ENCODE measurements at places on chromosomes 6 and 20.

DNA sequence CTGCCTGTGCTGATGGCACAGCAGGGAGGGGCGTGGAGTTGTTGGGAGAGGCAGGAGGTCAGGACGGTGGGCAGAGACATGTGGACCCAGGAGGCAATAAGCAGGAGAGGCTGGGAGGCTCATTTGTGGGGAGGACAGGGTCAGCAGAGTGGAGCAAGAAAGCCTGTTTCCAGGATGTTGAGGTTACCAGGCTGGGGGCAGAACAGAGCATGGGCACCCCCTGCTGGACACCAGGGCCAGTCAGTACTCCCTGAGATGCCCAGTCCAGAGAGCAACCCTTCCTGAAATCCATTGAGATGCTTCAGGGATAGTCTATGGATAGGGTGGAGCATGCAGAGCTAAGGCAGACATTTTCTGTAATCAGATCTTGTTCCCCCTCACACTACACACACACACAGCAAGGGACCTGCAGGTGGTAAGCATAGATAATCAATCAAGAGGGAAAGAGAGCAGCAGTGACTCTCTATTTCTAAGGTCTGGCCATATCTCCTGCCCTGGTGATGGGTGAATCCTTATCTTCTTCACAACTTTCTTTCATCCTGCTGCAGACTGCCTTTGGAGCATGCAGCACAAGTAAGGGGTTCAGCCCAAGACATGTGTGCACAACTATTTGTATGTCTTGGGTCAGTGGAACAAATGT, 41.7 kb downstream of the MOCS1 start:
- peak; percentile 66 for DNase-seq

- no peak for DNase-seq
These were observed 167.9 kb downstream of the ZDHHC14 start for GRCh38 chr6:157548635-157549467.

GRCh38 chr20:63533388-63533787, 3.8 kb downstream of the PTK6 start:
- DNase-seq, result no peak

GRCh38 chr20:19257865-19258264, 45.4 kb downstream of the SLC24A3 start:
- DNase-seq, result no peak

DNA sequence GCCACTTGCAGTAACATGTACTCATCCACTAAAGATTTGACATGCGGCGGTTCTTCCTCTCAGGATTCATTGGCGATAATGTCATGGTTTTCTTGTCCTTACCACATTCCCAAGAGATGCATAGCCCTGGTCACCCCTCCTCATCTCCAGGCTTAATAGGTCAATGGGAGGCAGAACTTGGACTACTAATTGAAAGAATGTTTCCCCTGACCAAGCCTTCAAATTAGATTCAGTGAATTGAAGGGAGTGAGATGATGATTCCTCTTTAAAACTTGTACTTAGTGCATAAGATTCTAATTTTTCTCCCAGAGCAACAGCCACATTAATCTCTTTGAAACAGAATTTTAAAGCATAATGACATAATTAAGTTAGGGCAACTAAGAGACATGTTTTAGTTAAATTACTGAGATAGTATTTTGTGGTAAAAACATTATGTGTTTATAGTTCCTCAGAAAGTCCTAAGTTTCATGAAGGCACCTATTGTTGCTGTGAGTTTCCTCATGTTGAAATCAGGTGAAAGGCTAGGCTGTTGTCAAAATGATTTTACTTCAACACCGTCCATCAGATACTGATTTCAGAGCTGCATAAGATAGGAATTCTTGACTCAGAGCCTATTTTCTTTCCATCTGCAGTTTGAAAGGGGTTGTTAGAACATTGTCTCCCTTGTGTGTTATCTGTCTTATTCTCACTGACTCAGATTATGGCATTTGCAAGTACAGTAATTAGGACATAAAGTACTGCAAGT, 48.5 kb downstream of the STK4 start:
- peak; percentile 95 for DNase-seq

GRCh38 chr6:121504227-121504626, 68.8 kb downstream of the GJA1 start:
- DNase-seq, result peak; percentile 68

DNA sequence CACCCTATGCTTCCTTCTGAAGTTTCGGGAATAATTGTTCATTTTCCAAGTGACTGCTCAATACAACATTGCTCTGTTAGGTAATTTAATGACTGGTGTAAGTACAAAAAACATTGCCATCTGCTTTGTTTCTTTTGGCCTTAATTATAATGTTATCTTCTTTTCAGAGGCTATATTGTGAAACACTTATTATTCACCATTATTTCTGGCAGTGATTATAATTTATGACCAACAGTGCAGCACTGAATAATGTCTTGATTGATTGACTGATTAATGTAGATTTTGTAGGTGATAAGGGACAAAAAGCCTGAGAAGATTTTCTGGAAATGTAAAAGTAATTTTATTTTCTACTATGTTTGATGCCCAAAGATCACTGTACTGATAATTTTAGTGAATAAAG, 377.7 kb downstream of the PLCB1 start:
- no peak for DNase-seq

DNA sequence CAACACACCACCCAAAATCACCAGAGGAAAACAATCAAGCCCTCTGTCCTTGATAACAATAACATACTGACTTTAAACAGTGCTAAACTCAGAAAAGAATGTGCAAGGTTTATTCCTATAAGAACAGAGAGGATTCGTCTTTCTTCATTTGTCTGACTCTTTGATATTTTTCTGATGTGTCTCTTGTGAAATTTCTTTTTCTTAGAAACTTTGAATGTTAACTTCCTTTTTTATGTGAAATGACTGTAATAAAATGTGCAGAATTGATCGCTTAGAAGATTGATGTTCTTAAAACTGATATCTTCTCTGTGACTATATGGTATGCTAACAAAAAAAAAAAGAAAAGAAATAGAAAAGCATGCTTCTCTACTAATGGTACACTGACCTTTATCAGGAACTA, 947.4 kb upstream of the CITED2 start:
- DNase-seq, result no peak

DNA sequence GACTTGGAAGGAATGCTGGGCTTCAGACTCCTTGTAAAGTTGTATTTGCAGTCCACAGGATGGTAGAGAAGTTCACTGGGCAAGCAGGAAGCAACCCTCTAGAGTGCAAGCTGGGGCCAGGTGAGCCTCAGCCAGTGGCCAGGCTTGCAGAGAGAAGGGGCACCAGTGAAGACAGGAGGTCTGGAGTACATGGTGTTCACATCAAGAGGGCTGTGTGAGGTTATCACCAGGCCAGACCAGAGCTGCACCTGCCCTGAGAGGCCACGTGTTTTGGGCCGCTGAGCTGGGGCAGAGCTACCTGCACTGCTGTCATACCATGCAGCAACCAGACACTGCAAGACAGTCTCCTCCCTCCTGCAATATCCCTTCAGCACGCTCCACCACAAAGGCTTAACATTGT, 79.0 kb downstream of the SH3BGRL2 start:
- no peak for DNase-seq

GRCh38 chr6:52529311-52529710, 47.5 kb downstream of the TRAM2 start:
- no peak for DNase-seq

- DNase-seq, result no peak
These were observed 7.7 kb downstream of the ISM1 start for GRCh38 chr20:13228771-13229170.

- DNase-seq, result no peak
These were observed 307.0 kb upstream of the PRDM1 start for GRCh38 chr6:105779110-105779509.

DNA sequence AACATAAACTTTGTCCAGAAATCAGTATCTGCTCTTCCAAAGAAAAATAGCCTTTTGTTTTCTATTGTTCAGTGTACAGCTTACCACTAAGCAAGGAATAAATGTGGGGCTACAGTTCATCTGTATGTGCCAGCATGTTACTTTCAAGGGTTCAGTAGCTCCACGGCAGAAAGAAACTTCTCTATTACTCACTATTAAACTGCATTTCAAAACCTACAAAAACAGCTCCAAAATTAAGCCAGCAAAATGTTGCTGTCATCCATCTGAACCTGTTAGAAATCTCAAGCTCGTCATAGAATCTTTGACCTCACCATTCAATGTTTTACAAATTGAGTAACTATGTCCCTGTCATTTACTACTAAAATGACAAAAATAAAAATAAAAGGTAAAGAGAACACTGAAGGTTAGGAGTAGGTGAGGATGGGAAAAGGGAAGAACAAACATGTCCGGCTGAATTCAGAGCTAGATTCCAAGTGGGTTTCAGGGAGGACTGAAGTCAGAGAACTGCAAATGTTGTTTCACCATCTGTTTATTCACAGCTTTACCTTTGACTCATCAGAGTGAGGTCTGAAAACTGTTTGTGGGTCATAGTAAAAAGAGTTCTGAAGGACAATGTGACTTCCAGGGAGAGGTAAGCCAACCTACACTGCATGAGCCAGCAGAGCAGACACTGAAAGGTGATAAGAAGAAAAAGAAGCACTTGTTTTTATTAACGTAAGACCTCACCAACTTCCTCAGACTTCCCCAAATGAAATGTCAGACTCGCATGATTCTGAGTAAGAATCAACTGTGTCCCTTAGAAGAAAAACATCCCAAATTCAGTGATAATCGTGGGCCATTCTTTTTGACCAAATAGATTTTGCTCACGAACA, 62.0 kb downstream of the ATXN1 start:
- DNase-seq, result peak; percentile 62

- peak; percentile 53 for DNase-seq
These were observed 207.5 kb upstream of the ADGRB3 start for GRCh38 chr6:68427630-68428029.

DNA sequence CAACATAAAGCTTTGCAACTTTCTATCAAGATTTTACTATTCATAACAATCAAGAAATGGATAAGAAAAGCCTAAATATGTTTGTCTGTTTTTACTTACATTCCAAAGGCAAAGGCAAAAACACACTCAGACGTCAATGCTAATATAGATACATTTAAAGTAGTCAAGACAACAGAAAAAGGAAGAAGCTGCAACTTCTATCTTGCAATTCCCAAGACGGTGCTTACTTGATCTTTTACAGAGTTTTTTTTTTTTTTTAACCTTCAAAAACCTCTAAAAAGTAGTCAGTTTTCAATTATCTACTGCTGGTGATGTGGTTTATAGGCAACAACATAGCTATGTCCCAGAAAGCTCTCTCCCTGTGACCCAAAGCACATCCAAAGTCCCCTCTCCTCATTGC, 58.1 kb downstream of the EPB41L2 start:
- DNase-seq, result no peak

DNA sequence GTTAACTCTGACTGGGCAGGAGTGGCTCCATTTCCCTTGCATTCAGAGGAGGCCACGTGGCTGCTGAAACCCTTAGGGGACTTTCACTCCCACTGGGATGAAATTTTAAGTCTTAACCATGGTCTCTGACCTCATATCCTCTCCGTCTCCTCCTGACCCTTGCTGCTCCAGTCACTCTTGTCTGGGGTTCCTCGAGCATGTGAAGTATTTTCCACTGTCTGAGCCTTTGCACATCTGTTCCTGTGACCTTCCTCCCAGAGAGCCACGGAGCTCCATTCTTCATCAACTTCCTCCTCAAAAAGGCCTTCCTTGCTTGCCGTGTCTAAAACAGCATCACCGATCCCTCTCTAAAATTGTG, 153.0 kb upstream of the UST start:
- DNase-seq, result no peak

DNA sequence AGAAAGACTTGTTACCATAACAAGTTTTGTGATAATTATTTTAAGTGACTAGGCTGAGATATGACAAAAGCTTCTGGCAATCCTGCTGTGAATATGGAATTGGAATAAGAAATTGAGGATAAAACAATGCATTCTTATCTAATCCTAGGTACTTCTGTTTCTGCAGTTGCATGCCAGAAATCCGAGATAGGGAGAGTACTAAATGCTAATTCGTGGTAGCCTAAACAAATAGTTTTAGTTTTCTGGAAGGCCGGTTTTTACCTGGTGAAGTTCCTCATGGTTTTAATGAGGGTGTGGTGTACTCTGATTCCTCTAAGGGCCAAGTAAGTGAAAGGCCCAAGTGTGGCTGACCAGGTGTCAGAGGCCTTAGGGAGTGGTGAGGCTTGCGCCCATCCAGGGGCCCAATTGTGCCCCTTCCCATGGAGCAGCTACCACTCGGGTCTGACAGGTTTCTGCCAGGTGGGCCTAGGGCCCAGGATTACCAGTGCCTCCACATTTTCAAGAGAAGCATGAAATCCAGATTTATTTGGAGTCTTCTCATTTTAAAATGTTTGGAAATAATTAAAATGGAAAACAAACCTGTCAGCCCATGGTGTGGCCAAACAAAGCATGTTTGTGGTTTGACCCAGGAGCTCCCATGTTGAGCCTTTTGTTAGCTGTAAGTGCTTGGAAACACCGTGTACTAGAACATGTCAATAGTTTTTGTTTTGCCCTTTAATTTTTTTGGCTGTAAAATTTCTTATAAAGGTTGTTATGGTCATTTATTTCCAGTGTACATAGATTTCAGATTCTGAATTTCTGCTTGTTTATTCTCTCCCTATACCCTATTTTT, 6.6 kb downstream of the PLCB4 start:
- DNase-seq, result no peak

GRCh38 chr20:36199345-36200257, 36.7 kb upstream of the AAR2 start:
- peak; percentile 85 for DNase-seq

- no peak for DNase-seq
These were observed 34.7 kb upstream of the TGM3 start for GRCh38 chr20:2261046-2261485.

GRCh38 chr6:52893803-52894202, 15.7 kb downstream of the GSTA3 start:
- no peak for DNase-seq

DNA sequence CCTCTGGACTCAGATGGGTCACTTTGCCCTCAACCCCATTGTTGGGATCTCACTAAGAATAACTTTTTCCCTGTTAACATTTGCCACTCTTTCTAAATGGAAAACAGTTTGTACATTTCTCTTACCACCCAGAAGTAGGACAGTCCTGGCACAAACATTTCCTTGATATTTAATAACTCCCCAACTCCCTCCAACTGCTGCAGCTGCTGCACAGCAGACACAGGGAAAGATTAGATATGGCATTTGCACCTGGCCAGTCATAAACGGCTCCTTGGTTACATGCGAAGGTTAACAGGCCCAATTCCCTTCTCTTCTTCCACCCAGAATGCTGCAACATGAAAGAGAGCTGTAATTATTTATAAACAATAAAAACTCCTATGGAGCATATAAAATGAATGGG, 55.9 kb upstream of the SOX4 start:
- no peak for DNase-seq

DNA sequence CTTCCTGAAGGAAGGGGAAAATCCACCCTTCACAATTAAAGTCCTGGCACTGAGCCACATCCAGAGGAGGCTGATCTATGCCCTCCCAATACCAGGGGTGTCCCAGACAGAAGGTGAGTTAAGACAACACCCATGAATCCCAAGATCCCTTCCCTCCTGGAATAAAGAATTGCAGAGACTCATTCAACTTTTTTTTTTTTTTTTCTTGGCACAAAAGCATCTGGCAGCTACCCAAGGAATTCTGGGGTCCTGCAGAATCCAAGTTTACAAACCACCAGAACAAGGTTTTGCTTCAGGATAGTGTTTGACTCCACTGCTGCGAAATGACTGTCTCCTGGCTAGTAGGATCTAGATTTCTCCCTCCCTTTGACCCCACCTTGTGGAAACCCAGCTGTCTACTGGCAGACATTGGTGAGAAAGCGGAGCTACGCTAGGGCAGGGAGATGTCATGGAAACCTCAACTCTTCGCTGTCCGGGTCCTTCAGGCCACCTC, 37.4 kb downstream of the JAG1 start:
- no peak for DNase-seq

- no peak for DNase-seq
These were observed 15.7 kb upstream of the SGK2 start for GRCh38 chr20:43543138-43543537.

Measured in ELR (cell line).